ENCODE measurements at places on chromosomes 3 and 15.

GRCh38 chr15:62624547-62625378 is 417.8 kb upstream of the TPM1 start:
- no peak for DNase-seq

DNA sequence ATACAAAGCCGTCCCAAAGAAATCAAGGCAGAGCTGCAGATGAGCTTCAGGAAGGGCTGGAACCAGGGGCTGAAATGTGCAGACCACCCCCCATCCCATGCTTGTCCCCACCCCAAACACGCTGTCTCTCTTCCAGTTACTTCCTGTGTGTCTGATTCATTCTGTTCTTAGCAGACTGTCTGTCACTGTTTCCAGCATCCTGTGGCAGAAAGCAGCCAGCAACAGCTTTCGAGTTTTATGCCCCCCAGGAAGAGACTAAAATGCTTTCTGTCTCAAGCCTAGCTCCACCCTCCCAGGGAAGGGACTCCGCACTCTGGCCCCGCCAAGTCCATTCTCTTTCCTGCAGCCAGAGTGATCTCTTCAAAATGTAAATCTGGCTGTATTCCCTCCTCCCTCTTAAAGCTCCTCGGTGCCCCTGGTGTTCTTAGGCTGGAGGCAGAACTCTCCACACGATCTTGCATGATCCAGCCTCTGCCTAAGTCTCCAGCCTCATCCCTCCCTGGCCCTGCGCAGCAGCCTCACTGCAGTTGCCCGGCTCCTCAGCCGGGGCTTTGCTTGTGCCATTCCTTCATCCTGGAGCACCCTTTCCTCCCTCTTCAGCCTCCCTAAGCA is 41.5 kb downstream of the HRH1 start:
- DNase-seq: no peak

GRCh38 chr3:179446501-179446900 is 4.8 kb downstream of the GNB4 start:
- DNase-seq: no peak

DNA sequence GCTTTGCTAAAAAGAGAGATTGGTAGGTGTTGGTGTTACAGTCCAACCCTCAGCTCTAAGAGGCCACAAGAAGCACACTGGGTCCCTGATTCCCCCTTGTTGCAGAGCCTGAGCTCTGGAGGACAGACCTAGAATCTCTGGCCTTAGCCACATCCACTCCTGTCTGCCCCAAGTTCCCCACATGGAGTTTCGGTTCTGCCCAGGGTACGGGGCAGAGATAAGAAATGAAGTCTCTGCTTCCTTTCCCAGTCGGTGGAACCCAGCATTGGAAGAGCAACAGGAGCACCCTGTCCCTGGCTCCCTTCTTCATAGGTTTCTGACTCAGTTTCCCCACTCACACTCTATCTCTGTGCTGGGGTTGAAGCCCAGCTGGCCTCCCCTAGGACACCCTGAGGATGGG is 13.2 kb downstream of the PRR23E start:
- no peak for DNase-seq

DNA sequence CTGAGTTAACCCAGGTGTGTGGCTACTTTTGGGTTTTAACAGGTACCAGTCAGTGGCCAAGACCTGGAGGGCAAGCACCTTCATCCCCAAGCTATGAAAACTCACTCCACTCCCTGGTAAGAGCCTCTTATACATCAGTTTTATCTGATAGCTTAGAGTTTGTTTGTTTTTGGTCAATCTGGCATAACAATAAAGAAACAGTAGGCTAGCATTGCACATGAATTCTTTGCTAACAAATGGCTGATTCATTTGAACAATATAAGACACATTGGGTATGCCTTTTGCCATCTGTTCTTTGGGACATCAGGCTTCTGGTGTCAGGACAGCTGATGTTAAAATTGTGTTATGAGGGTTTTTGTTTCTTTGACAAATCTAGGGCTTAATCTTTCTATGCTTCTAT is 125.0 kb upstream of the CGNL1 start:
- no peak for DNase-seq

GRCh38 chr3:188734395-188734794 is 437.4 kb upstream of the TPRG1 start:
- DNase-seq: no peak

DNA sequence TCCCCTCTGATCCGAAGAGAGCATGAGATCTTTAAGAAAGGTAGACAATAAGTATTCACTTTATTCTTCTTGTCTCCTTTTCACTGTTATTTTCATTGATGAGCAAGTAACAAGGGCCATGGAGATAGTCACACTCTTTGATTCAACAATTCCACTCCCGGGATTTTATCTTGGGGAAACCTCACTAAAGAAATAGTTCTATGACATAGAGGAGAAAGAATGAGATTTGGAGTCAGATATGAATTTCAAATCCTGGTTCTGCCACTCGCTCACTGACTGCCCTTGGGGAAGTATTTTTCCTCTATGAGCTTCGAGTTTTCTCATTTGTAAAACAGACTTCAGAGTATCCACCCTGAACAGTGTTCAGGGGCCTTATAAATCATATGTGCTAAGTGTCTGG is 514.6 kb downstream of the NLGN1 start:
- no peak for DNase-seq

DNA sequence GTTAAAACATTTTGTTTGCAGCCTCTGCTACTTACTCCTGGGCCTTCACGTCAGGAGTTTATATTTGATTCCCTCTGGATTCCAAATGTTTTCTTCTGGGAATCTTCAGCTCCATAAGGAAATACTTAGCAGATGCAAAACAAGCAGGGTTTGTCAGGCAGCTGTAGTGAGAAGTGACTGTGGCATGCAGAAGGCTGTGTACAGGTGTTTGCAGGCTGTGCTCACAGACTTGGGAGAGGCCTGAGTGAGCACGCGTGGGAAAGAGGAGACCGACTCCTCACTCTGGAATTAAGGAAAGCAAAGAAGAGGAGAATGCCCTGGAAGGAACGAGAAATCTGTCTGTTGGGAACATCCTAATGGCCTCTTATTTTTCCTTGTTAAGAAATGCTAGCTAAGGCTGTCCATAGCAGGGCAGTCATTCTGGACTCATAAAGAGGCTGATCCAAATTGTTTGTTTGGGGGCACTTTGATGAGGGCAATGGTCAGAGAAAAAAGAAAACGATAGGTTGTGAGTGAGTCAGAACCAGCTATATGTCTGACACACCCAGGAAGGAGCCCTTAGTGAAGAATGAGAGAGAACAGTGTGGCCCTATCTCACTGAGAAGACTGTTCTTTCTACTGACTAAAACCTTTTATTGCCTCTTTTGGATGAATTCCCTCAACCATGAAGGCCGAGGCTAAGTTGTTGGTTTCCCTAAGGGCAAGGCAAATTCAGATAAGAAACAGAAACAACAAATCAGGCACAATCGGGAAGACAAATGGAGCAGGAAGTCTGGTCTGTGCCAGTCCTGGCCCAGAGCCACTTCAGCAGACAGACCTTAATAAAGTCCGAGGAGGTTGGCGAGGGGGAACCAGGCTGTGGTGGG is 82.6 kb downstream of the TGFBR2 start:
- no peak for DNase-seq

DNA sequence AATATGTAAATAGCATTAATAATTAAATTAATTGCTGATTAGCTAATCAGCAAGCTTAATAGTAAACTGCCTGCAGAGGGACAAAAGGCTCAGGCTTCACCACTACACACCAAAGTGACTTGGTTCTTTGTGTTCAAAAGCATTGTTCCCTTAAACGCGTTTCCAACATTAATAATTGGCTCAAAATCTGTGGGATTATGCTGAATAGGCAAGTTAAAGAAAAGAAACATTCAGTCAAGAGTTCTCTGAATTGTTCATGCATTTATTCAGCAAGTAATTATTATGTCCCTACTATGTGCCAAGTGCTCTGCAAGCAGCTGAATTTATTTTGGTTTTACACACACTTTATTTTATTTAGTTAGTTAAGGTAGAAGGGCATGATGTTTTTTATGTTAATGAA is 558.5 kb upstream of the ARRDC4 start:
- DNase-seq: no peak

GRCh38 chr3:190596349-190597285 is 82.7 kb downstream of the IL1RAP start:
- DNase-seq: no peak

DNA sequence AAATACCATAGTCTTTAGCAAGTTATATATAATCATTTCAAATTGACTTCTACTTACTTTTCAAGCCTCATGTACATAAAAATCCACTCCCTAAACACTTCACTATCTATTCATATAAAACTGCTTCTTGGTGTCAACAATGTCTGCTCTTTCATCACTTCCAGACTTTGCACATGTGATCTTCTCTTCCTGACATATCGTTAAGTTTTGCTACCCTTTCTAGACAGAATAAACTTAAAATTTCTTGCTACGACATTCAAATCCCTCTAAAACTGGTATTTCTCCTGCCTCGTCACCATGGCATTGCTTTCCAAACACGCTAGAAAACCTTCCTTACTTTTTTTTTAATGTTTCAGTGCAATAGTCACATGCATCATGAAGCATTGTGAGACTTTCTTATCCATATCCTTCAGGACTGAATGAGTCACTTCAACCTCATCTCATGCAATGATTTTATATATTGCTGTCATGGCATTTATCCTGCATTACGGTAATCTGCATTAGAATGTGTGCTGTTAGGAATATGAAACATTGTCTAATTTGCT is 122.8 kb downstream of the GMNC start:
- no peak for DNase-seq

- DNase-seq: no peak
Measured at GRCh38 chr3:132713977-132714727, 8.1 kb downstream of the NPHP3 start.

GRCh38 chr15:61079529-61079928 is 149.6 kb downstream of the RORA start:
- DNase-seq: no peak

- DNase-seq: no peak
Measured at GRCh38 chr3:163368168-163368567, 1710.1 kb downstream of the SI start.

DNA sequence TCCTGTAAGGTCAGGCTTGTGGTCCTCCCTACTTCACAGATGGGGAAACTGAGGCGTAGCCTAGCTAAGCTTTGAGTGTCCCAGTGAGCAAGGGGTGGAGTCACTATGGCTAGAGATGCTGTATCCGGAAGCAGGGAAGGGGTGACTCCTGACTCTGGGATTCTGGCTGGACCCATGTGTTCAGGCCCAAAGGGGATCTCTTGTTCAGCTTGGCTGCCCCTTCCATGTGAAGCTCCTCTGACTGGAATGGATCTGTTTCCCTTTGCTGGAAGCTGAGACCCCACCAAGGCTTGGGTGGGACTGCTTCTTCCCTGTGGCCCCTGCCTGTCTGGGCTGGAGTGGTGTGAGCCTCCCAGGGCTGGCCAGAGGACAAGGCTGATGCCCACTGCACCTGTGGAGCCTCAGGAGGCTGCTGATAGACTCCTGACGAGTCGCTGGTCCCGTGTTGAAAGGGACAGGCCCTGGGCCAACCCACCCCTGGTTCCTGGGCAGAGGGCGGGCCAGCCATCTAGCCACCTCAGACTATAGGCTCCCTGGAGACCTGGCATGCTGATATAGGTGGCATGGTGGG is 1.0 kb downstream of the MAPKAPK3 start:
- DNase-seq: no peak

DNA sequence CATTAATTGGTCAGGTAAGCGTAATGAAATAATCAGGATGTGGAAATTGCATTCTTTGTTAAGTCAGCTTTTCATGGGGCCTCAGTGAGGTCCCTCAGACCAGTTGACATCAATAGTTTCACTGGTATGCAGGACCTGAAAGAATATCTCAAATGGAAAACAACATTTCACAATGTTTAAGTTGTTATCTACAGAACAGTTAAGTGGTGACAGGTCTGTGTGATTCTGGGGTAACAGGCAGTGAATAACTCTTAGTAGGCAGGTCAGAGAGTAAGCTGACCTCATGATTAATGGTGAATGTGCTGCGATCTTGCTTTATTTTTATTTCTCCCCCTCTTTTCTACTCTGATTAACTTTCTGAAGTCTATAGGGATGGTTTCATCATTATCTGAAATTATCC is 28.9 kb upstream of the ACP3 start:
- DNase-seq: no peak

- no peak for DNase-seq
Measured at GRCh38 chr3:54458357-54458756, 336.0 kb downstream of the CACNA2D3 start.

GRCh38 chr15:74531144-74531811 is 9.7 kb upstream of the ARID3B start:
- DNase-seq: no peak

DNA sequence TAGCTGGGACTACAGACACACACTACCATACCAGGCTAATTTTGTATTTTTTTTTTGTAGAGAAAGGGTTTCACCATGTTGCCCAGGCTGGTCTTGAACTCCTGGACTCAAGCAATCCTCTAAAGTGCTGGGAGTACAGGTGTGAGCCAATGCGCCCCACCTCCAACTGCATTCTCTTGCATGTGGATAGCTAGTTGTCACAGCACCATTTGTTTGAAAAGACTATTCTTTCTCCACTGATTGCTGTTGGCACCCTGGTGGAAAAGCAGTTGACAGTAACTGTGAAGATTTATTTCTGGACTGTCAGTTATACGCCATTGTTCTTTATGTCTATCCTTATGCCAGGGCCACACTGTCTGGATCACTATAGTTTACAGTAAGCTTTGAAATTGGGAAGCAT is 303.9 kb downstream of the ADAMTS17 start:
- no peak for DNase-seq

- DNase-seq: no peak
Measured at GRCh38 chr3:127490271-127491023, 100.1 kb downstream of the TPRA1 start.

GRCh38 chr3:38257583-38257982 is 8.0 kb upstream of the SLC22A13 start:
- no peak for DNase-seq

DNA sequence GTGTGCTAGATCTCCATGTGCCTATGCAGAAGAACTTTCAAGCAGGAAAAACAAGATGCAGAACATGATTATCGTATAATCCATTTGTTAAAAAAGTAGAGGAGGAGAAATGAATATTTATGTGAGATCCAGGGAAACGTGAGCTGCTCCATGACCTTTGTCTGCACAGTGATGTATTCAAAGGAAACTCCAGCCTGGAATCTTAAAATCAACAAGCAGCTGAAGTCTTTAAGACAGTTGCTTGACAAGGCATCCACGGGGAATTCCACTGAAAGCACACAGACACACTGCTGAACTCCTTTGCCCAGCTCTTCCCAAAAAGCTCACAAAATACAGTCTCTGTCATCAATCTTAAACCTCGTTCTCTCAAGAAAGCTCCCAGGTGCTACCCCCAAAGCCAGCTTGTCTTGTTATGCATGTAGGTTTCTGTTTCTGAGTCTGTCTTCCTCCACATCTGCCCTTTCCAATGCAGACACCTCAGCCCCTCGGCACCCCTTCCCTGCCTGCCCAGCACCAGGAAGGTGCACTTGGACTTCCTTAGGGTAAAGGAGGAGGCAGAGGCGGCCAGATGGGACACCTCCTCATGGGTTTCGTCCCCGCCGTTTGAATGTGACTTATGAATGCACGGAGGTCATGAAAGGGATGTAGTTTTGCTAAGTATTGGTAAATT is 28.7 kb downstream of the LRRK1 start:
- DNase-seq: no peak
